ENCODE measurements at places on chromosomes 1 and 21.

- no peak for DNase-seq
Measured at GRCh38 chr1:234779160-234779538, 169.2 kb upstream of the IRF2BP2 start.

- DNase-seq: no peak
Measured at GRCh38 chr1:115677182-115677555, 35.4 kb downstream of the VANGL1 start.

- DNase-seq: no peak
Measured at GRCh38 chr1:22569269-22569668, 6.0 kb downstream of the EPHA8 start.

GRCh38 chr1:198101716-198102453 is 54.9 kb upstream of the NEK7 start:
- no peak for DNase-seq

DNA sequence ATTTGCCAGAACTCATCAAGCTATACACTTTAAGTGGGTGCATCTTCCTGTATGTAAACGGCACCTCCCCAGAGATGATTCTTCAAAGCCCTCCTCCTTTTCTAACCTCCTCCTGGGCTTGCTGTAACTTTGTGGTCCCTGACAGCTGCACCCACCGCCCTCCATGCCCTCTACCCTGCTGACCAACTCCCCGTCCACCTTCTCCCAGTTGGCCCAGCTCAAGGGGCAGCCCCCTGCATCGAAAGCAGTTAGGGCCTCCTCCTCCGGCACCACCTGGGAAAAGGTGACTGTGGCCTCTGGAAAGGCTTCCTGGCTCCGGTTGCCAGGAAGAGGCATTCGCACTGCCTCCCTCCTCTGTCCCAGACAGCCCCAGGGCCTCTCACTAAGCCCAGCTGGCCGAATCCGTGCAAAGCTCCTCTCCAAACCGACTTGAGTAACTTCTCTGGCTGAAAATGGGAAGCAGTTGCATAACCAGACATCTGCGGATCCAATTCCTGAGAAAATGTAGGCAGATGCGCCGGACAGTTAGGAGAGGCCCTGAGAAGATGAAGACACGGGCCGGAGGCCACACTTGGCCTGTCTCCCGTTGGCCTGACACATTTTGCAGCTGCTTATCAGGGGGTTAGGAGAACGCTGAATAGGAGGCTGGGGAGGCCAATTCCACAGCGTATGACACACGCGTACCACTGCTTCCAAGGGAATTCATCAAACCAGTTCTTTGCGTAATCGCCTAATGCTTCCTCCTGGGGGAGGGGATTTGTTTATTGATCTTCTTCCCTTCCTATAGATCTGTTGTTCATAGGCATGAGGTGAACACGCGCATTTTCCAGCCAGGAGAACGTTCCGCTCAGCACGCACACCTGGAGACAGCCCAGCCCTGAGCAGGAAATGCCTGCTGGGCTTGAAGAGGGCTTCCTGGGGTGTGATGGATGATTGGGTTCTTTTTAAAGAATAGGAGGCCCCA is 48.7 kb upstream of the COL6A2 start:
- DNase-seq: peak; percentile 54

DNA sequence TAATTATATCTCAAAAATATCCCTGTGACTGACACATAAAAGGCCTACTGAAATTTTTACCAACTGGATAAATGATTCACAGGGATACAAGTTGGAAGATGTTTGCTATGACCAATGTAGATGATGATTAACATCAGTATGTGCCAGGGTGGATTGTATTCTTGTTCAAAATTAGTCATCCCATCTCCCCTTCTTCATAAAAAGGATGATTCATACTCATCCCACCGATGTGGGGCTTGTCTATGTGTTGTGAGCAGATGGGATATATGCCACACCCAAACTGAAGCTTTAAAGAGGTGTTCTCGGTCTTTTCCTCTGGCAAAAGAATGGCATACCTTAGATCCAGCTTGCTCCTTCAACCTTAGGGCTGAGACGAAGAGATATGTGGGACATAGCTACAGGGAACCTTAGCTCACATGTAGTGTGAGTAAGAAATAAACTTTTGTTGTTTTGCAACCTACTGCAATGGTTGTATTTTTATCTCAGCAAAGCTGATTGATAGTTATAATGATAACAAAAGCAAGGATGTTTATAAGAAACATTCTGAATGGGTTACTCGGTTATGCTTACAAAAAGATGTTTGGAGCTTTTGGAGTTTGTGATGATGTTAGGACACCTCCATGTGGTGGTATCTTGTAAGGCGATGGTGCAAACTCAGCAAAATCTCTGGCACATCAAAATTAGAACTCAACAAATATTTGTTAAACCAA is 29.4 kb downstream of the SPATA17 start:
- peak; percentile 30 for DNase-seq

DNA sequence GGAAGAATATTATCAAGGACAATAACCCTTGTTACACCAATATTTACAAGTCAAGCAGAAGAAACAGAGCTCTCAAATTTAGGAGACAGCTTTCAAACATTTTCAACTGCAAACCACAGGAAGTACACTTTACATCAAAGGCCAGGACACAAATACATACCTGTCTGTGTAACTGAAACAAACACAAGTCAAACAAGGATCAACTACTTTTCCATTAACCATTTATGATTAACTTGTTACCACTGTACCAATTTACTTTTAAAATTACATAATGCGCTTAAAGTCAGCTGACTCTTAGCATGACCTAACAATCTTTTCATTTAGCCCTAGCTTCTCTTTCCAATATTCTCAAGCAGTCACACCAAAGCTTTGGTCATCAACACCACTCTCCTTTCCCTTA is 43.5 kb downstream of the TRIM33 start:
- DNase-seq: no peak

- DNase-seq: no peak
Measured at GRCh38 chr1:184803180-184803492, 48.5 kb upstream of the EDEM3 start.

GRCh38 chr21:40243685-40244084 is 376.4 kb downstream of the PCP4 start:
- no peak for DNase-seq

DNA sequence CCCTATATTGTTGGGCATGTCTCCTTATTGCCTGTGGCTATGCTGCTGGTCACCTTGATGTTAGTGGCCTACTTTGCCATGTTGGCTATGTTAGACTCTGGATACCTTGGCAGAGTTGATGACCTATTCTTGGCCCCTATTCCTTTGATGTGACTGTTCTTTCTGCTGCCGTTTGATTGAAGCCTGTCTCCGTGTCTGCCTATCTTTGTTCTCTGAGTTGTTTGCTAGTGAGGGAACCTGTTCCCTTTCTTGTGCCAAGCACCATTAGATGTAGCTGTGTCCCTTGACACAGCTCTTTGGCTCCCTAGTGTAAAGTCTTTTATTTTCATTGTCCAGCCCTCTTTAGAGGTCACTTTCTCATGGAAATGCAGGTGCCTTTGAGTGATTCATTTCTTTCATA is 28.7 kb upstream of the PAPPA2 start:
- DNase-seq: no peak

DNA sequence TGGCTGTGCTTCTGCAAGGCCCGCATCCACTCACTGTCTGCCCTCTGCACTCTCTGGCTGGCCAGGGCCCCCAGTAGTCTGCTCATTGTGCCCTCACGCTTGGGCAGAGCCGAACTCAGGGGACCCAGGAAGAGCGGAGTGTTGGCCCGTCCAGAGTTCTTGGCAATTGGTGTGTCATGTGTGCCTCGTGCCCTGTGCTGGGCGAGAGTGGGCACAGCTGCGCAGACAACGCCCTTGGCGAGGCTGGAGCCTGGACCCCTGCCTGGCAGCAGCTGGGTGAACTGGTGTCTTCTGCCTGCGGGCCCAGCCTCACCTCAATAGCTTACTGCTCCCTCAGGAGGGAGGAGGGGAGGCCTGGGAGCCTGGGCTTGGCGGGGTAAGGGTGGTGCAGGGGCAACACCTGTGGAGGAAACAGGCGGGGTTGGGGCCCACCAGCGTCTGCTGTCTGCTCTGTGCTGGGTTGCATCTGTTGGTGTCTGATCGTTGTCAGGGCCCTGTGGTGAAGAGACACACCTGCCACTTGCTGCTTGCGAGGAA is 2.1 kb downstream of the GUK1 start:
- no peak for DNase-seq

DNA sequence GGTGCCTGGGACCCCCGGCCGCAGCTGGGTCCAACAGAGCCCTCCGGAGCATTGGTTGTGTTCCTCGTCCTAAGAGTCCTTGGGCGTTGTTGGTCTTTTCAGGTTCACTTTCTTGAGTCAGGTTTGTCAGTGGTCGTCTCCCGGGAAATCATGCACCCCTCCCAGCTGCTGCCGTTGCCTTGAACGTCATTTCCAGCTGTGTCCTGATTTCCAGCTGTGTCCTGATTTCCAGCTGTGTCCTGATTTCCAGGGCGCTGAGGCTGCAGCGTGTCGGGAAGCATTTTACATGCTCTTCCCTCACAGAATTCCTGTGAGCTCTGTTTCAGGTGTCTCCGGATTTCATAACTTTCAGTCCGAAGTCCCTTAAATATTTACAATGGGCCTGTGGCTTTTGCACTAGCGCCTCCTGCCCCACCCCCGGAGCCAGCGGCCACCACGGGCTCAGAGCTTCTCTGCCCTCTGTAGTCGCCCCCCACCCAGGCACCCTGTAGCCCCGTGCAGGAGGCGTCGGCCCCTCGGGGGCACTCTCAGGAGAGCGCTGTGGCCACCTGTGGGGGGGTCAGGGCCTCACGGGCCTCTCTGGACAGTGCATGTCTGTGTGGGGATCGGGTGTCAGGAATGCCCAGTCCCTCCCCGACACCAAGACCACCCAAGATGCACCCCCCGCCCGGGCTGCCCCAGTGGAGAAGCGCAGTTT is 66.7 kb downstream of the COL18A1 start:
- no peak for DNase-seq

DNA sequence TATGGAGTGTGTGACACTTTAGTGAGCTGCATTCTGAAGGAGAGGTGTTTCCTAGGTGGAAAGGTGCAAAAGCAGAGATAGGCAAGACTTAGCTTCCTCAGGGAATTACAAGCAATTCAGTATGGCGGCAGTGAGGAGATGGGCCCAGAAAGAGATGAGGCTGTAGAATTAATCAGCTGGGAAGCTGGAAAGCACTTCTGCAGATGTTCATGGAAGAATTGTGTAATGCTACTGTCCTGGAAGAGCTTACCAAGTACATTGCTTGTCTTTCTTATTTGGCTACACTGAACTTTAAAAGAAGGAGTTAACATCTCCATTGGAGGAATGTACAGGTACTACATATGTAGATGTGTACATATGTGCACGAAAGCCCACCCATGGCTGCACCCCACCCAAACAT is 103.7 kb upstream of the DPT start:
- no peak for DNase-seq

DNA sequence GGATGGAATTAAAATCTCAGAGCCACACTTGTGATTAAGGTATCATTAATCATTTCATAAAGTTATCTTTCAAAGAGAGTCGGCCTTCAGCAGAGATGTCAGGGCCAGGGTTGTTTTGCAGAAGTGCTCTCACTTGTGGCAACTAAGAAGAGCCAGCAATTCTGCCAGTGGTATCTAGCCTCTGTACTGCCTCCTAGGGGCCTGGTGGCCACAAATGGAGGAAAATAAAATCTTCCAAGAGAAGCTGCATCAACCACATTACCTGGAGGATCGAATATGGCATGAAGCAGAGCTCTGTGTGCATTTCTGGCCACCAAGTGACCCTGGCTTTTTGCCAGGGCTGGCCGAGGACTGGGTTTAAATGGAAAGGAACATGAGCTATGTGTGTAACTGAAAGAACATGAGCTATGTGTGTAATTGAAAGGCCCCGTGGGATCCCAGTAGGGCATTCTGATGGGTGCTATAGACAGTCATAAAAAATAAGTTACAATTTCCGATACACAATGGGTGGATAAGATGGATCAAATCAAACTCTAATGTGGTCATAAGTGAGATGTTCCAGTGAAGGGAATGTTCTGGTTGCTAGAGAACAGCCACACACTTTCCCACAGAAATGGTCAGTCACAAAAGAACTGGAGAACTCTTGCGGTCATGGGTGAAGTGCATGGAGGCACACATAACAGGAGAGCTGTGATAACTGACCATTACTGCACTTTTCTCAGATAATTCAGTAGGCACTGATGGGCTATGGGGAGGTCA is 335.8 kb downstream of the CAMTA1 start:
- no peak for DNase-seq

DNA sequence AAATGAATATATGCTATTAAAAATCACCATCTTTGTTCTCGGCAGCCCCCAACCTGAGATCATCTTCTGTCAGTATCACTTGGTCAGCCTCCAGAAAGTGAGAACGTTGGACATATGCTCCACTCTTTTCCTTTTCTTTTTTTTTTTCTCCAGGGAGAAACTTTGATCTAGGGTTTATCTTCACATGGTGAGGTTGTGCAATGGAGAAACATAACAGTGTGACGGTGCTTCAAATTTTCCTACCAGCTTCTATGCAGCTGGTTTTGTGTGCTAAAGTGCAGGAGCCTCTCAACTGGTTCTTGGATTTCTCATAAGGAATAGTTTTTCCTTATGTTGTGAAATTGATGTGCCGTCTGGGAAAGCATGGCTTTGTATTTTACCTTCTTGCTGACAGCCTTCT is 1202.9 kb downstream of the NCAM2 start:
- no peak for DNase-seq

- DNase-seq: no peak
Measured at GRCh38 chr1:107048241-107048640, 8.2 kb upstream of the PRMT6 start.

GRCh38 chr1:166036092-166036491 is 130.7 kb downstream of the FAM78B start:
- DNase-seq: no peak

- DNase-seq: no peak
Measured at GRCh38 chr21:19810779-19811178, 1187.4 kb upstream of the NCAM2 start.

GRCh38 chr1:1891349-1892078 is 627 bp upstream of the GNB1 start:
- peak; percentile 63 for DNase-seq

DNA sequence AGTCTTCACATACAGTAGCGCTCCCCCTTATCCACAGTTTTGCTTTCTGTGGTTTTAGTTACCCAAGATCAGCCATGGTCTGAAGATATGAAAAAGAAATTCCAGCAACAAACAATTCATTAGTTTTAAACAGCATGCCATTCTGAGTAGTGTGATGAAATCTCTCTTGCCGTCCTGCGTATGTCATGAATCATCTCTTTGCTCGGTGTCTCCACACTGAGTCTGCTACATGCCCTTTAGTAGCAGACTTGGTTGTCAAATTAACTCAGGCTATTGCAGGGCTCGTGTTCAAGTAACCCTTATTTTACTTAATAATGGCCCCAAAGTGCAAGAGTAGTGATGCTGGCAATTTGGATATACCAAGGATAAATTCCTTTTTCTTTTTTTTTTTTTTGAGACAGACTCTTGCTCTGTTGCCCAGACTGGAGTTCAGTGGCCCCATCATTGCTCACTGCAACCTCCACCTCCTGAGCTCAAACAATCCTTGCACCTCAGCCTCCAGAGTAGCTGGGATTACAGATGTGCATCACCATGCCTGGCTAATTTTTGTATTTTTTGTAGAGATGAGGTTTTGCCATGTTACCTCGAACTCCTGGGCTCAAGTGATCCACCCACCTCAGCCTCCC is 22.6 kb downstream of the PHACTR4 start:
- peak; percentile 64 for DNase-seq

- no peak for DNase-seq
Measured at GRCh38 chr1:3944578-3945125, 44.6 kb upstream of the C1orf174 start.
